Astrocyte of the spinal cord (primary cell): ENCODE measurements at places on chromosomes 12 and 14.

- DNase-seq: no peak
Measured at GRCh38 chr12:109897029-109897428, 3.0 kb upstream of the TCHP start.

GRCh38 chr14:101772770-101773169, 11.3 kb downstream of the PPP2R5C start:
- DNase-seq: no peak

DNA sequence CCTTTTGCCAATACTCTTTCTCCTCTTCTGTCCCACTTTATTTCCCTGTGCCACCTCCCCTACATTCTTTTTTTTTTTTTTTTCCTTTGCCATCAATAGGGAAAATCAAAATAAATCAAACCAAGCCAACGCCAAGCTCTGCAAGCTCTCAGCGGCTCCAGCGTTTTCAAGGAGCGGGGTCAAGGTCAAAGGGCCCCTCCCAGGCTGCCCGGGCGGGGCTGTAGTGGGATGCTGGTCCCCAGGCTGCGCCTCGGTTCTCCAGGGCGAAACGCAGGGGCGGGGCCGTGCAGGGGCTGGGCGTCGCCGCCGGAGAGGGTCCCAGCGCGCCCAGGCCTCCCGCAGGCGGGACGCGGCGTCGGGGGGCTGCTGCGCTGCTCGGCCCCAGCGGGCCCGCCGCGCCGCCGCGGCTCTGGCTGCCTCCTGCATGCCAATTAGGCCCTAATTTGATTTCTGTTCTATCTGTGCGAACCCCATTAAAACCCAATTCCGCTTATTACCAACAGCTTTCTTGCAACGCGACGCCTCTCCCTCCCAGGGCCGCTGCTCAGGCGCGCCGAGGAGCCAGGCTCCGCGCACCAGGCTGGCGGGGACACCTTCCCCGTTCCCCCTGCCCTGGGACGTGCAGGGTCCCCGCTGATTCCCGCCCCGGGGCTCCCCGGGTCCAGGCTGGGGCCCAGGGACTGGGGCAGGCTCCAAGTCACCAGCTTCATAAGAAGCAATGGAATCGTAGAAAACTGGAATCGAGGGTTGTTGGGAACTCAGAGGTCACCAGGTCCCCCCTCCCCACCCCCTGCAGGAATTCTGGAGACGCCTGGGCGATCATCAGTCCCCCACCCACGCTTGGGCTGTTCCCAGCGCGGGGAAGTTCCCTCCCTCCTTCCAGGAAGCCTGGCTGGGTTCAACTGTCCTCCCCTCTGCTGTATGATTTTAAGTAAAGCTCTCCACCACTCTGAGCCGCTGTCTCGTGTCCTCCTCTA, 50.7 kb upstream of the MAP1LC3B2 start:
- DNase-seq: no peak

DNA sequence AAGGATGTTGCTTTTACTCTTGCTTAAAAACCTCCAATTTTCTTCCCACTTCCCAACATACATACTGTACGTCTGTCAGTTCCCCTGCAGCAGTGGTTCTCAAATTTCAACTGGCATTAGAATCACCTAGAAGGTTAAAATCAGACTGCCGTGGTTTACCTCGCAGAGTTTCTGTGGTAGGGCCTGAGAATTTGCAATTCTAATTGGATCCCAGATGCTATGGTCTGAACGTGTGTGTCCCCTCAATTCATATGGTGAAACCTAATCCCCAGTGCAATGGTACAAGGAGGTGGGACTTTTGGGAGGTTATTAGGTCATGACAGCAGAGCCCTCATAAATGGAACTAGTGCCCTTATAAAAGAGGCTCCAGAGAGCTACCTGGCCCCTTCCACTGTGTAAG, 226.9 kb downstream of the CRADD start:
- no peak for DNase-seq

GRCh38 chr12:109057376-109057775, 5.0 kb downstream of the USP30 start:
- no peak for DNase-seq

- no peak for DNase-seq
Measured at GRCh38 chr12:127770118-127770517, 496.9 kb upstream of the TMEM132C start.

DNA sequence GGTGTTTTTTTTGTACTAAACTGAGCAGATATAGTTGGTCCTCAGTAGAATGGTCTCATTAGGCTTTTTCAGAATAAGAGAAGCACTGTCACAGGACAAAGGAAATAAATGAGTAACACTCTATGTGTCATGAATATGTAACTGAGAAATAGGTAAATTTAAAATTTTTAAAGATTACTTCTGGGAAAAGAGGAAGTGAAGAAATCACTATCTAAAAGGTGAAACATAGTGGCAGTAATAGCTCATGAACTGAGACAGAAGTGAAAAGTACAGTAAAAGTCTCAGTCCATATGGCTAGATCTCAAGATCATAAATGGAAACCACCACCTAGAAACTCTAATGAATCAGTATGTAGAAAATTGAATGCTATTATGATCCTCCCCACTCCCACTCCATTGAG, 89.3 kb upstream of the TTC7B start:
- DNase-seq: no peak

GRCh38 chr12:124590447-124590846, 23.0 kb upstream of the NCOR2 start:
- DNase-seq: no peak

DNA sequence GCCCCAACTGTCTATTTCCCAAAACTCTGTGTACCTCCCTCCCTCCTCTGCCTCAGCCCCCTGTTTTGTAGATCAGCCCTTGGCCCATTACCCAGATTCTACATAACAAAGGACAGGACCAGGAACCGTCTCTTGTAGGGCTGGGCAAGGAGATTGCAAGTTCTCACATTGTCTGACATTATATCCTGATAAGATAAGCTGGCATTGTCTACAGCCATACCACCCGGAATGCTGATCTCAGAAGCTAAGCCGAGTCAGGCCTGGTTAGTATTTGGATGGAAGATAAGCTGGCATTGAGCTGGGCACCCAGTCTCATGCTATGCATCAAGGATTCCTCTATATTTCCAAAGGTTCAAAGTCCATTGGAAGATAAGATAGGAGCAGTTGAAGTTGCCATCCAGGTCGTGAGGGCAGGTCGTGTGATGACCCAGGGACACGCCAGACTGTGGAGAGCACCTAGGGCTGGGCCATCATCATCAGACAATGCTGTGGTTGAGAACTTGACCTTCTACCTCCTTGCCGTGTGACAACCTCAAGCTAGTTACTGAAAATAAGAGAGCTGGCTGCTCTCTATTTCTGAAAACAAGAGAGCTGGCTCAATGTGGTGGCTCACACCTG, 29.5 kb downstream of the PHETA1 start:
- DNase-seq: no peak

- DNase-seq: peak; percentile 100
Measured at GRCh38 chr12:56359851-56360767, at the start of gene STAT2. Gene STAT2, minus strand, starts transcription at chr12:56360107. Its CDS starts 3,536 bp downstream, at chr12:56356571.

- peak; percentile 78 for DNase-seq
Measured at GRCh38 chr12:122421821-122422729, at the start of gene CLIP1. Gene CLIP1, minus strand, starts transcription at chr12:122422669. Its CDS starts 42,217 bp downstream, at chr12:122380452.

- DNase-seq: no peak
Measured at GRCh38 chr12:131105351-131105735, 151.6 kb downstream of the ADGRD1 start.

DNA sequence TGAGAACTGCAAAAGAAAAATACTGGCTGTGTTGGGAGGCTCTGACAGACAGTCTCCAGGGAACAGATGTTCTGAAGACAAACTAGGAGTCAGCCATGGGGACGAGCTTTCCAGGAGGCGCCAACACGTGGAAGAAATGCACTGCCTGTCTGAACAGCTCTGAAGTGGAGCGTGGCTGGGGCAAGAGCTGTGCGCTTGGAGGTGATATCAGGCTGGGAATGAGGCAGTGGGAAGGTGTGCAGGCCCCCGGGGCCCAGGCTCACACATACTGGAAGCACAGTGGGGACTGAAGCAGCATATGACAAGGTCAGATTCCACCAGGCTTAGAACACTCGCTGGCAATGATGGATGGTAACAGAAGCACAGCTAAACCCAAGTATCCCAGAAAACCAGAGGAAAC, 17.5 kb downstream of the APPL2 start:
- no peak for DNase-seq

DNA sequence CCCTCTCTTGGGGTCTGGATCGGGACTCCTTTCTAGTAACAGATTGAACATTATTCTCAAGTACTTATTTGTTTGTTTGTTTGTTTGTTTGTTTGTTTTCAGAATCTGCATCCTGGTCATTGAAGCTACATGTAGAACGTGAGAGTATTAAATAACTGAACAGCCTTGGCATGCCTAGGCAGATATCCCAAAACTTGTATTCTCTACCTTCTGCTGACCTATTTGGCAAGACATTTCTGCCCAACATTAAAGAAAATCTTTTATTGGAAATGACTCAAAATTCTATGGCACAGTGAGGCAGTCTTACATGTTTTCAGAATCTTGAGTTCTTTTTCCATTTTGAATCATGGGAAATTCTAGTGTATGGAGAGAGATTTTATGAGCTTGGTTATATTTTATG, 165.1 kb upstream of the CNOT2 start:
- DNase-seq: no peak

DNA sequence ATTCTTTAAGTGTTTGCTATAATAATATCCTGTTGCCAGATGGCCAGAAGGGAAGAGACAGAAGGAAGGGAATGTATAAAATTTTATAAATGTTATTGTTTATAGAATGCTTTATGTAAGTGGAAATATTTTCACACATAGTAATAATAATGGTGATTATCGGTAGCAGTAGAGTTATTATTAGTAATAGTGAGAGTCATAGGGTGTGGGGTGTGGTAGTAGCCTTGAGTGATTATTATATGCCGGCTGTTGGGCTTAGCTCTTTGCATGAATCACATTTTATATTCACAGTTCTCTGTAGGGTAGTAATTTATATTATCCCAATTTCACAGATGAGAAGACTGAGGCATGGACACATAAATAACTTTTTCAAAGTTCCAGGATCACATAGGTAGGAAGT, 391.4 kb downstream of the C12orf75 start:
- no peak for DNase-seq

GRCh38 chr12:91326058-91327027, 143.7 kb upstream of the DCN start:
- DNase-seq: peak; percentile 75

GRCh38 chr12:52581481-52581880, 7.8 kb upstream of the KRT74 start:
- DNase-seq: no peak

DNA sequence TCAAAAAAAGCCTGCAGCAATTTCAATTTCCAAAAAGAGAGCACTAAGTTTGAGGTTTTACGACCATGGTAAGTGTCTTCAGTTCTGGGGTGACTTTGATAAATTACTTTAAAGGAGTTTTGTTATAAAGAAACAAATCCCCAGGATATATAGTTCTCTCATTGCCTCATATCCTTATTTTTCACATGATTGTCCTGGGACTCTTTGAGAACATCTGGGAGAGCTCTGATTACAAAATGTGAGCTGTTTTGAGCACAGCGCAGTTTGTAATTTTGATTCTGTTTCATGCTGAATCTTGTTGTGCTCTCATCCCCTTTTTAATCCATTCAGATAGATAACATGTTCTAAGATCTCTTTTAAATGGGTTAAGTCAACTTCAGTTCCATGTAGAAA, 67.7 kb upstream of the DCN start:
- DNase-seq: no peak

- DNase-seq: no peak
Measured at GRCh38 chr14:24422694-24423601, 6.5 kb downstream of the CBLN3 start.

DNA sequence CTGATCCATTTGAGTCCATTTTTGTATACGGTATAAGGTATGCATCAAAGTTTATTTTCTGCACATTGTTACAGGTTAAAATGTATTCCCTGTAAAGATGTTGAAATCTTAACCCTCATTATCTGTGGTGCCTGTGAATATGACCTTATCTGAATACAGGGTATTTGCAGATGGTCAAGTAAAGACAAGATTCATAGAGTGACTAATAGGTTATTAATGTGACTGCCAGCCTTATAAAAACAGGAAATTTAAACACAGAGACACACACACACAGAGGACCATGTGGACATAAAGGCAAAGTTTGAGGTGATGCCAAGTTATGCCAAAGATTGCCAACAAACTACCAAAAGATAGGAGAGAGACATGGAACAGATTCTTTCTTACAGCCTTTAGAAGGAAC, 347.2 kb upstream of the DCN start:
- peak; percentile 3 for DNase-seq

GRCh38 chr12:39692258-39692853, 72.8 kb upstream of the ABCD2 start:
- DNase-seq: peak; percentile 11

DNA sequence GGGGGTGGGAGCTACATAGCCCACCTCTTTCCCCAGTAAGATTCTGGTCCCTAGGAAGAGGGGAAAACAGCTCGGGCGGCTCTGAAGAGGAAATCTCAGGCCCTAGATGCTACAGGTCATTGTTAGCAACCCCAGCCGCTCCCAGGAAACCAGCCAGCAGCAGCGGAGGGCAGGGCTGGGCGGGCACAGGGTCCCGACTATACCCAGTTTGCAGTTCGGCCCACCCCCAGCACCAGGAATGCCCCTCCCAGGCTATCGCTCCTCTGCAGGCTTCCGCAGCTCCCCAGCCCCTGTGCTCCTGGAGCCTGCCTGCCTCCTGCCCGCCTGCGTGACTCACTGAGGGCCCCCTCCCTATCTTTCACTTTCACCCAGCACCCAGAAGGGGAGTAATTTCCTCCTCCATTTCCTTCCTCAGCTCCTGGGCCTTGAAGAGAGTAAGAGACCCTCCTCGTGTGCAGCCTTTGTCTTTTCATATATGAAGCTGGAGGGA, 27.2 kb upstream of the PNMA1 start:
- peak; percentile 78 for DNase-seq

DNA sequence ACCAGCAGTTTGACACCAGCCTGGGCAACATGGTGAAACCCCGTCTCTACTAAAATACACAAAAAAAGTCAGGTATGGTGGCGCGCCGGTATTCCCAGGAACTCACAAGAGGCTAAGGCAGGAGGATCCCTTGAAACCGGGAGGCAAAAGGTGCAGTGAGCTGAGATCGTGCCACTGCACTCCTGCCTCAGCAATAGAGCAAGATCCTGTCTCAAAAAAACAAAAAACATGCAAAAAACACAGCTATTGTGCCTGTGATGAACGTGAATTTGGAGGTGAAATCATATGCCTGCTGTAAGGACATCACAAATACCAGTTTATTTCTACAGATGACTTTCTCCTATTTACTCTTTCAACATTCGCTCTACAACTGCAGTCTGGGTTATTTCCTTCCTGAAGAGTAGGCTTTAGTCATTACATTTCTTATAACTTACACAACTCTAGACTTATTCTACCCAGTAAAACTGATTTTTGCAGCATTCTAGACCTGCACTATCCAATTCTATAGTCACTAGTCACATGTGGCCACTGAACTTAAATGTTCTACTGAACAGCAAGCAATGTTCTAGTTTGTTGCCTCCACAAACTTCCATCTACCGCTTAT, 48.3 kb downstream of the HNRNPC start:
- DNase-seq: no peak

GRCh38 chr14:29264865-29265264, 498.3 kb downstream of the FOXG1 start:
- no peak for DNase-seq

GRCh38 chr12:91347481-91348214, 165.0 kb upstream of the DCN start:
- no peak for DNase-seq
